Activated T-cell treated with anti-CD3 and anti-CD28 coated beads for 48 hours (primary cell): ENCODE measurements at places on chromosomes 4 and X.

DNA sequence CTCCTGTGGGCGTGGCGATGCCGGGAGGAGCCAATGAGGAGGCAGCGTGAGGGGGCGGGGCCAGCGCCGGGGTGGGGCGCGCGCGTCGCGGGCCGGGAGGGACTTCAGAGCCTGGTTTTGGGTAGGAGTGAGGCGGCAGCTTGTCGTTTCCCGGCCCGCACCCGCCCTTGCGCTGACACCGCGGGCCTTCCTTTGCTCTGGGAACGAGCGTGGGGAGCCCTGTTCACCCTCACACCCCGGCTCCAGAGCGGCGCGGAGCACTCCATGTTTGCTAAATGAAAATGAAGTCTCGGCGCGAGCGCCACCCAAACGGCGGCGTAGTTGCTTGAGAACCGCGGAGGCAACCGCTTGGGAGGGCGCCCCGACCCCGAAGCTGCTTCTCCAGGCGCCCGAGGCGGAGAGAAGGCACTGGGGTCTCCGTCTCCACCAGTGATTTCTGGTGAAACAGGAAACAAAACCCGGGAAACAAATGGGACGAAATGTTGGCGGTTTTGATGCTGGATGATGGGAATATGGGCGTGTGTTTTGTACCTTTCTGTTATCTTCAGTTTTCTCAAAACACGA lies 497 bp upstream of the GRPEL1 start:
- DNase-seq = no peak

DNA sequence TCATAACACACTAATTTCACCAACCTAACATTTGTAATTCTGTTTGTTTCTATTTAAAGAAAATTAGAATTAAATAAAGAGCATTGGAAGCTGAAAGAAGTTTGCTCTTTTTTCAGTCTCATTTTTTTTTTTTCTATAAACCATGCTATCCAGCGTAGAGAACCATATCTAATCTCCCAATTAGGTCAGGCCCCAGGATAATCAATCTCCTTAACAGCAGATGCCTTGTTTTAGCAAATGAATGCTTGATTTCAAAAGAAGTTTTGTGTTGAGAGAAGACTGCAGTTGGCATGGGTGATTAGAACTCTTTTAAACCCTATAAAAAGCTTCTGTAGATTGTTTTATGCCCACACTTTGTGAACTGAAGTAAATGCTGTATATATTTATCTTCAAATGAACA lies 15.6 kb upstream of the MAD2L1 start:
- no peak for DNase-seq

DNA sequence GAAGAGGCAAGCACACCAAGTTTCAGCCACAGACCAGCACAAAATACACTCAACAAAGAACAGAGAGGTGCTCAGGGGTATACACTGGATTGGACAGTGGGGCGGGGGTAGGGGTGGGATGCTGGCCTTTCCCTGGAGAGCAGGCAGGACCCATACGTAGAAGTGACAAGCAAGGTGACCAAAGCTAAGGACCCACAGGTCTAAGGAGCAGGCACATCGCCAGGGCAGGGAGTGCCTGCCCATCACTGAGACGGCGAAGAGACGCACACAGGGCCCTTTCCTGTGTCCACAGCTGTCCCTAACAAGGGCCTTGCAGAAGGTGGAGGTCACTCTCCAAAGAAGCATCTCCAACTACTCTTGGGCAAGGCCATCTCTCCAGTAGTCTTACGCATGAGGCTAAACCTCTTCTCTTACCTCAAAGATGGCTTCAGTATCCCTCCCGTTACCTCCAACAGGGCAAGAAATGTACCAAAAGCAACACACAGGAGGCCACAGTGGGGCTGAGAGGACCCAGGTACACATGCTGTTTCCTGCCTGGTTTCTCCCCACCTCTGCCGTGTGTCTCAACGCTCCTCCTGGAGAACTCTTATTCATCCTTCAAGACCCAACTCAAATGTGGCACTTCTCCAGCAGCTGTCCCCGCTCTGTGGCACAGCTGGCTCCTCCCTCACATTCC lies 6.5 kb downstream of the WDR1 start:
- no peak for DNase-seq

DNA sequence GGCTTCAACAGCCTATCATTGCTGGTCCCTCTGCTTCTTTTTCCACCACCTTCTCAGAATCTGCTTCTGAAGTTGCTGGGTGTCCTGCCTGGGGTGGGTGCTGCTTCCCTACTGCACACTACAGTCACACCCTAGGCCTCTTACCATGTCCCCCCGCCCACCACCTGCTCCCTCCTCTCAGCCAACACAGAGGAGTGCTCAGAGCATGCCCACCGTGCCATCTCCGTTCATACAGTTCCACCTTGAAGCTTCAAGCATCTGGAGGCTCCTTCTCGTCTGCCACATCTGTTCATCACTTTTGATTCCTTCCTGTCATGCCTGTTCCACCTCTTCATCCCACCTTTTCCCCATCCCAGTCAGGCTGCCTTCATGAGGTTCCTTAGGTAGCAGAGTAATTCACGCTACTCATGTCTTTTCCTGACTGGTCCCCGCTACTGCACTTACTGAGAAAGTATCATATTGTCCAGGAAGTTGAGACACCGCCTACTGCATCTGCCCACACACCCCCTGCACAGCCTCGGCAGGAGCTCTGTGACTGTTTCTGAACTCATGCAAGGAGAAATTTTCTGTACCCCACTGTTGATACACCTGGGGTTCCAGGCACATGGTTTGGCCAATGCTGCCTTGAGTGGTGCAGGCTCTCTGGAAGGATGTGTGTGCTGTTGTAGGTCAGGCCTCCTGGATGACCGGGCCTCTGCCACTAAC lies 39.5 kb downstream of the HADH start:
- DNase-seq = peak; percentile 44

DNA sequence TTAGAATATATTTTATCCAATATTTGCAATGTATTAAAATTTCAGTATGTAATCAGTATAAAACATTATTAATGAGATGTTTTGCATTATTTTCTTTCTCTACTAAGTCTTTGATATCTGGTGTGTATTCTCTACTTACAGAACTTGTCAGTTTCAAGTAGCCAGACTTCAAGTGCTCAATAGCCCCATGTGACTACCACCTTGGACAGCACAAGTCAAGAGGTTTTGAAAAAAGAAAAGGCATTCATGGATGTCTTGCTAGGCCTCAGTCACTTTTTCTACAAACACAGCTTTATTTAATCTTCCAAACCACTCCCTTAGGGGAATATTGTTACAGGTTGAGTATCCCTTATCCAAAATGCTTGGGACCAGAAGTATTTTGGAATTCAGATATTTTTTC lies 189.4 kb downstream of the QDPR start:
- DNase-seq = no peak

DNA sequence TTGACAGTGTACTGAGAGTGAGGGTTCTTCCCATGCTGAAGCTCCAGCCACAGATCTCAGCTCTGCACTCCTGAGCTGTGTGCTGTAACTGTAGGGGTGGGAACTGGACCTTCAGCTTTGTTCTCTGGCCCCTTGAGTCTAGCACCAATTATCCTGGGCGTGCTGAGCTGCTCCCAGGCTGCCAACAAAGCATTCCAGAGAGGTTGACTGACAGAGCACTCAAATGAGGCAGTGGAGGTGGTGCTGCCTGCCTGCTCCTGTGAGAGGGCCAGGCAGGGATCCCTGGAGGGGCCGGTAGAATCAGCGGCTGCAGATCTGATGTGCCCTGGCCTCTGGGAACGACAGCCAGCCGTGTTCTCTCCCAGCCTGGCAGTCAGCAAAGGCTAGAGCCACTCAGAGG lies 375.7 kb upstream of the AADAT start:
- no peak for DNase-seq

DNA sequence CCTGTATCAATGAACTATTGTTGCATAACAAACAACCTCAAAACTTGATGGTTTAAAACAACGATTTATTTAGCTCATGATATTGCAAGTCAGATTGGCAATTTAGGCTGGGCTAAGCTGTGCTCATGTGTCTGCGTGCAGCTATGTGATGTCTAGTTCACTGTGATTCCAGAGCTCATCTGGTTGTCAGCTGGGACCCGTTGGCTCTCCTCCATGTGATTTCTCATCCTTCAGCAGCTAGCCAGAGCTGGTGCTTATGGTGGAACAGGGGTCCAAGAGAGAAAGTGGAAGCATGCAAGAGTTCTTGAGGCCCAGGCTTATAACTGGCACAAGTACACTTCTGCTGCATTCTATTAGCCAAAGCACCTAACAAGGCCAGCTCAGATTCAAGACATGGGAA lies 28.8 kb upstream of the TRPC3 start:
- DNase-seq = no peak

GRCh38 chr4:824461-825062 lies 1.4 kb downstream of the CPLX1 start:
- no peak for DNase-seq

DNA sequence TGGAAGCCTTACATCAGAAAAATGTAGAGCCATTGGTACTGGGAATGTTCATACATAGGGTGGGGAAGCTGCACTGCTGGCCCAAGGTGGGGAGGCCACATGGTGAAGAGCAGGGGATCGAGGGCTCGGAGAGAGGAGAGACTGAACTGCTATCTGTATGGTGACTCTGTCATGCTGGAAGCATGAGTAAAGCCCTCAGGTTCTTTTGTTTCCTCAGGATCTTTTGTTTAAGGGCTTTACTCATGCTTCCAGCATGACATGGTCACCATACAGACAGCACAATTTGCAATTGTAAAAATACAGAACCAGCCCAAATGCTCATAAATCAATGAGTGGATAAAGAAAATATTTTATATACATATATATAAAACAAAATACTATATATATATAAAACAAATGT lies 78.4 kb downstream of the KLF8 start:
- DNase-seq = no peak

GRCh38 chrX:49183701-49184281 lies 2.4 kb downstream of the PRICKLE3 start:
- no peak for DNase-seq

DNA sequence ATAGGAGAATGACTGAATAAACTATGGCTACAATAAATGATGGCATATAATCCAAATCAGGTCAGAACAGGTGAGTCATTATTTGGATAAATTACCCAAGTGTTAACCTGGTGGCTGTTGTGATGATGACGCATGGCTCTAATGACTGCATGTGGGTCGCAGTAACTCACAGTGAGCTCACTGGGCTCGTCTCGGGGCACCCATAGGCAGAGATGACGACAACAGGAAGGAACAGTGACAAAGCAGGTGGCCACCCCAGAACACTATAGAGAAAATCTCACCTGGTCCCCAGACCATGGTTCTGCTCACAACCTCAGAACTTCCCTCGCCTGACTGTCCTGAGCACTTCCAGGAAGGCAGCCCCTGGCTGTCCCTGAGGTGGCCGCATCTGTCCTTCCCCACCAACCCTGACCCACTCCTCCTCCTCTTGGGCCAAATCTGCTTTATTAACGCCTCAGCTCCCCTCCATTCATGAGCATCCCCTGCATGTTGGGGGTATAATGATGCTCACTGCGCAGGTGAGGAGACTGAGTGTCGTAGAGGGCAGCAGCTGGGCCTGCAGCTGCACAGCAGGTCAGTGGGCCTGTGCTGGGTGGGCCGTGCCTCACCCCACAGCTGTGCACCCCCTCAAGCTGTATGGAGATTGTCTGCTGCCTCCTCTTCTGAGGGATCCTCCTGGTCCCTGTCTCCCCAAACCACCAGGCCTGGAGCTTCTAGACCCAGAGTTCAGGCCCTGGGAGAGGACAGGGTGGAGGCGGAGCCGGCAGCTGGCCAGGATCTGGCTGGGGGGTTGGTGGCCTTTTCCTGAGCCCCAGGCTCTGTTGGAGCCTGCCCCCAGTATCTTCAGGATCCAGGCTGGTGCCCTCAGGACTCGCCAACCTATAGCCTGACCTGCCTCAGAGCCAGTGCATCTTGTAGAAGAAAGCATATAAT lies 30.9 kb upstream of the FAM156A start:
- no peak for DNase-seq

- DNase-seq = no peak
Measured at GRCh38 chrX:23578079-23578478, 89.2 kb upstream of the PRDX4 start.

GRCh38 chr4:156771171-156771837 lies 200.3 kb downstream of the PDGFC start:
- DNase-seq = no peak

GRCh38 chr4:124943938-124944337 lies 231.4 kb upstream of the ANKRD50 start:
- DNase-seq = no peak

DNA sequence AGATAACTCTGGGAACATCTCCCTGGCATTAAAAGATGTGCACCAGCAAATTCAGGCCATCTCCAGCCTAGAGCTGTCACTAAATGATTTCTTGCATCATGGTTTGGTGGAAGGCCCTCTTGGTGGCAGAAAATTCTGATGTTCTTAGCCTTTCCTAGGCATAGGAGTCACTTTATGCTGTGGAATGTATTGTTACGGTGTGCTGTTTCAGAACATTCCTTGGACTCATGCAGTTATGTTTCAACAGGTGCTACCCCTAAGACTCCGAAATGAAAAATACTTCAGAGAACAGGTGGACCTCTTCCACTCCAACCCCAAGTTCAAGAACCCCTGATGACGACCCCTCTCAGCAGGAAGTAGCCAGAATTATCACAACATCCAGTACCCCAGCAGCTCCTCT lies 20.3 kb upstream of the PAPSS1 start:
- no peak for DNase-seq

GRCh38 chr4:39763714-39764572 lies 66.0 kb downstream of the UBE2K start:
- DNase-seq = no peak

GRCh38 chrX:30220661-30221060 lies 5.3 kb downstream of the MAGEB2 start:
- DNase-seq = no peak

GRCh38 chrX:105658136-105658535 lies 164.2 kb upstream of the NRK start:
- no peak for DNase-seq
